CD8-positive, alpha-beta T cell (primary cell): ENCODE measurements at places on chromosomes 5 and 9. TPM values are rescaled to one million over a fixed set of nuclear protein-coding genes. Genes with fewer than 3 reads are reported as not detected.

CDC37L1 gene
- 36.1 TPM for total RNA-seq

CAVIN4 gene
- 0.19 TPM for total RNA-seq

PALM2AKAP2 gene
- not detected for total RNA-seq

LPAR1 gene
- not detected for total RNA-seq

LCN1 gene
- total RNA-seq: not detected

RNF183 gene
- not detected for total RNA-seq

FREM1 gene
- not detected for total RNA-seq
